ENCODE measurements at places on chromosomes 2 and 18. TPM values are rescaled to one million over a fixed set of nuclear protein-coding genes. Genes with fewer than 3 reads are reported as not detected.

DNA sequence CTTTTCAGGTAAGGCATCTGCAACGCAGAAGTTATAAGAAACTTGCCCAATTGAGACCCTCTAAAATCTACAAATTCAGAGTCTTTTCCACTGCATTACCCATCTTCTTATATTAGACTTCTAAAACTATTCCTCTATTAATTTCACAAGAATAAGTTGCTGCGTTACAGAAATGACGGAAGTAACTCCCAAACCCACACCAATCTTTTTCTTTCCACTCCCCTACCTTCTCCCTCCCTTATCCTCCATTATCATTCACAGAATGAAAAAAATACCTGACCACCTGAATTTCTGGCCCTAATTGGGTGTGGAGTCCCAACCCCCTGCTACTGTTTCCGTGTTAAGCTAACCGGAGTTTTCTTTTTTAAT, 689 bp downstream of the RPRD1A start:
- H3K27ac ChIP-seq: peak overlapping the region; percentile 81
- peak overlapping the region; percentile 90 for H3K4me3 ChIP-seq
- no peaks in the 10 kb centered on the region for H3K27me3 ChIP-seq
- H3K36me3 ChIP-seq: no peaks in the 10 kb centered on the region

NCK2 gene
- total RNA-seq: 68.8 TPM

KLHL41 gene
- total RNA-seq: 0.12 TPM

DNA sequence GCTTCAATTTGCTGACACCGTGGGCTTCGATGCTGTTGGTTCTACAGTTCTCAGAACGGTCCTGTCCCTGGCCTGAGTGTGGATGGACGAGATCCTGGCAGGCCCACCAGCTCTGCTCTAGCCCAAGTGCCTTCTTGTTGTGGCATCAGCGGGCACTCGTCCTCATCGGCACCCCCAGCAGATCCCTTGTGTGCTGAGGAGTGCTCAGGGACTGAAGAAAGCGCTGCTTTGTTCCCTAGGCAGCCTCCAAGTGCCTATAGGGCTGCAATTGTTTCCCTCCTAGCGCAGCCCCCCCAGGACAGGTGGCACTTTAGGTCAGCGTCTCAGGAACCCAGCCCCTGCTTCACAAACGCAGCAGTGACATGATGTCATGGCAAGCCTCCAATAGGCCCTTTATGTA, 217.7 kb downstream of the AGAP1 start:
- H3K4me1 ChIP-seq: peaks cover 43% of the 10 kb centered on the region
- H3K27ac ChIP-seq: no peak overlapping the region
- no peak overlapping the region for H3K4me3 ChIP-seq
- peaks cover 6% of the 10 kb centered on the region for H3K36me3 ChIP-seq

DNA sequence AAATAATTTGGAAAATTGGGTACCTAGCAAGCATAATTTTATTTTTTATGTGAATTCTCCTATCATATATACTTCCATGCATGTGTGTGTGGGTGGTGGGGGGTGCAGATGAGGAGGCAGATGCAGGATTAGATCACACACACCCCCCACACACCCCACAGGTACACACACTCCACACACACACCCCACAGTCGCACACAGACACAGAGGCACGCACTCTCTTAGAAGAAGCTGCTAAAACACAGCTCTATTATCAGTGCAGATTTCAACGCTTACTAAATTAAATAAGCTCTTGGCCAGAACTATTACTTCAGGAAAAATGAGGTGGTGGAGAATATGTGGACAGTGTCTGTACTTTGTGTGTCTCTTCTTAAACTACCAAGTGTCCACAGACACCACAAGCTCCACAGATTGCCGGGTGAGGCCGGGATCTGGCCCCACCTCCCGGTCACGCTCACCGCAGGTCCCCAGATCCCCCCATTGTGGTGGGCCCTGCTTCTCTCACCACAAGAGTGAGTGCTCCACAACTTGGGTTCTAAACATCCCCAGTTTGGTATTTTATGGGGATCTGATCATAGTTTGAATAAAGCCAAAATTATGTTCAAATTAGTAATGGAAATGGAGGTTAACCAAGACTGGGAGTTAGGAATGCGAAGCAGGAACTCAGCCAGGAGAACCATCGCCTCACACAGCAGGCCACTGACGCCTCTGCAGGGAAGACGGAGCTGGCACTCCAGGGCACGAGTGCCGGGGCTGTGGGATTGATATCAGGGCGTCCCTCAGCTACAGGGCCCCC, 102.1 kb downstream of the PXDN start:
- H3K27ac ChIP-seq: no peak overlapping the region
- no peaks in the 10 kb centered on the region for H3K27me3 ChIP-seq
- no peak for DNase-seq
- H3K4me1 ChIP-seq: peaks cover 5% of the 10 kb centered on the region

DNA sequence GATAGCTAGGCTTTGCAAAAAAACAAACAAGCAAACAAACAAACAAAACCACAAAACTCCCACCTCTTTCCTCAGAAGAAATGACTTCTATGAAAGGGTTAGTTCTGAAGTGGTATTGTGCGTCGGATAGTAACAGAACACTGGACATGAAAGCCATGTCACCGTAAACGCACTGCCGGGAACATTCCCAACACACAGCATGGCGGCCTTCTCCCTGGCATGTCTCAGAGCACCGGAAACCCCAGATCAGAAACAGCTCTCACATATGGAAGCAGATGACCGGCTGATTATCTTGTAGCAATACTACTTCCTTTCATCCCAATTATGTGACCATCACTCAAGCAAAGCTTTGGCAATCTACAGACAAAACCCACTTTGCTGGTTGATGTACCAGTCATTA, 197.8 kb upstream of the PXDN start:
- H3K4me3 ChIP-seq: no peak overlapping the region
- no peaks in the 10 kb centered on the region for H3K36me3 ChIP-seq
- no peak overlapping the region for H3K27ac ChIP-seq
- DNase-seq: no peak

GRCh38 chr18:44758861-44759631, 78.4 kb downstream of the SETBP1 start:
- no peak overlapping the region for H3K4me3 ChIP-seq
- no peaks in the 10 kb centered on the region for H3K27me3 ChIP-seq
- DNase-seq: no peak
- H3K36me3 ChIP-seq: no peaks in the 10 kb centered on the region

DNA sequence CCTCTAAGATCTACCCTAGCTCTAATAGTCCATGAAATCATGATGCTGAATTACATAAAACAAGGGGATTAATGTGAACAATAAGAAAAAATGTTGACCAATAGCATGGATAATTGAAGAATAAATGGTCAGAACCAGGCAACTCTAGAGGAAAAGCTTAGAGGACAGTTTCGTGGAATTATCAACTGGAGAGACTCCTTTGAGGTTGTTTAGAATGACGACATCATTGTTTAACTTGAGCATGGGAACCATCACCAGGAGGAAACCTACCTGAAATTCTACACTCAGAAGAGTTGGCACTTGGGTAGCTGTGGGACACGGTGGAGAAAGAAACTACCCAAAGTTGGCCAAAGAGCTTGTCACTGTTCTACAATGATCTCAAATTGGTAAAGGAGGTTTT, 179.2 kb upstream of the EPAS1 start:
- H3K4me1 ChIP-seq: peaks cover 30% of the 10 kb centered on the region
- H3K4me3 ChIP-seq: no peak overlapping the region
- no peak for DNase-seq
- no peaks in the 10 kb centered on the region for H3K27me3 ChIP-seq

- H3K4me3 ChIP-seq: no peak overlapping the region
- no peaks in the 10 kb centered on the region for H3K4me1 ChIP-seq
- DNase-seq: no peak
- H3K36me3 ChIP-seq: no peaks in the 10 kb centered on the region
Measured at GRCh38 chr2:142280831-142281230, 150.0 kb upstream of the LRP1B start.

POTEI gene
- not detected for total RNA-seq

- no peak for DNase-seq
- H3K27me3 ChIP-seq: no peaks in the 10 kb centered on the region
- no peaks in the 10 kb centered on the region for H3K4me1 ChIP-seq
- no peak overlapping the region for H3K27ac ChIP-seq
- peaks cover 10% of the 10 kb centered on the region for H3K36me3 ChIP-seq
Measured at GRCh38 chr18:21761471-21762115, 21.0 kb downstream of the MIB1 start.

- H3K4me1 ChIP-seq: peaks cover 14% of the 10 kb centered on the region
- H3K27ac ChIP-seq: peak overlapping the region; percentile 55
- H3K36me3 ChIP-seq: no peaks in the 10 kb centered on the region
- peak; percentile 55 for DNase-seq
Measured at GRCh38 chr18:32301976-32302743, 112.3 kb downstream of the MEP1B start.

GRCh38 chr2:10329880-10330699, 27.4 kb downstream of the HPCAL1 start:
- H3K36me3 ChIP-seq: peaks cover 32% of the 10 kb centered on the region
- peak overlapping the region; percentile 25 for H3K4me3 ChIP-seq
- H3K4me1 ChIP-seq: peaks cover 50% of the 10 kb centered on the region

GRCh38 chr2:8877894-8878293, 40.5 kb upstream of the KIDINS220 start:
- no peak overlapping the region for H3K27ac ChIP-seq
- no peak for DNase-seq
- peaks cover 16% of the 10 kb centered on the region for H3K36me3 ChIP-seq
- H3K27me3 ChIP-seq: no peaks in the 10 kb centered on the region
- no peak overlapping the region for H3K4me3 ChIP-seq

DNA sequence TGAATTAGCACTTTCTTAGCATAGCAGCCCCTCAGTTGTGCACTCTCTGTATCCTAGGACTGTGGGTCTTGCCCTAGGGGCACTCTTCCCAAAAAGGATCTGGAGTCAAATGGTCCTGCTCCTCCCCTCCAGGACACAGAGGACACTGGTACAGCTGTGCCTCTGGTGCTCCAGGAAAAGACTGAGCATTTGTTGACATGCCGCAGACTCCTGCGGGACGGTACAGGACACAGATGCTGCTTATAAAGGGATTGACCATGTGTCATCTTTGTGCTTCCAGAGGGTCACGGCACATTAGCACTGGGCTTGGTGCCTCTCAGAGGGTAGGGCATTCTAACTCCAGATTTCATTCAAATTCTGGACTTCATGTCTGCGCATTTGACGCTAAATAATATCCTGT, 110.5 kb downstream of the KLF7 start:
- H3K36me3 ChIP-seq: no peaks in the 10 kb centered on the region
- H3K27me3 ChIP-seq: no peaks in the 10 kb centered on the region
- no peak for DNase-seq
- no peaks in the 10 kb centered on the region for H3K4me1 ChIP-seq

AKAIN1 gene
- not detected for total RNA-seq

TLX2 gene
- total RNA-seq: 3.4 TPM

DNA sequence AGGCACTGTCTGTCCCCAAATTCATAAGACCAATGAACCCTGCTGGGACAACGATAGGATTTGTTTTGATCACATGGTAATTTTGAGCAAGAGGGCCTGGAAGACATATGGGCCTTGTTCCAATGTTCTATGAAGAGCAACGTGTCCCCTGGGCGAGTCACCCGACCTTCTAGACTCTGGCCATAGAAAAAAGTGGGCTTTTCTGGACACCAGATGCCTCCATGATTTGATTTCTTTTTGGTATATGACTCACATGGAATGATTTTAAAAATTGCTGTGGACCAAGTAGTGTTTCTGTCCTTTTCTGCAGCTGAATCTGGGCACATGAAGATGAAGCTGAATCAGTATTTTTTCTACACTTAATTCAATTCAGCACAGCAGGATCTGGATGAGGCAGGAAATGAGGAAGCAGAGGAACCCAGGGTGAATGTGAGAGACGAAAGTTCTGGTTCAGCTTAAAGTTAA, 104.9 kb downstream of the CDC42EP3 start:
- no peaks in the 10 kb centered on the region for H3K36me3 ChIP-seq
- H3K4me3 ChIP-seq: no peak overlapping the region
- peaks cover 39% of the 10 kb centered on the region for H3K4me1 ChIP-seq
- no peaks in the 10 kb centered on the region for H3K27me3 ChIP-seq
- H3K27ac ChIP-seq: no peak overlapping the region
- no peak for DNase-seq

DNA sequence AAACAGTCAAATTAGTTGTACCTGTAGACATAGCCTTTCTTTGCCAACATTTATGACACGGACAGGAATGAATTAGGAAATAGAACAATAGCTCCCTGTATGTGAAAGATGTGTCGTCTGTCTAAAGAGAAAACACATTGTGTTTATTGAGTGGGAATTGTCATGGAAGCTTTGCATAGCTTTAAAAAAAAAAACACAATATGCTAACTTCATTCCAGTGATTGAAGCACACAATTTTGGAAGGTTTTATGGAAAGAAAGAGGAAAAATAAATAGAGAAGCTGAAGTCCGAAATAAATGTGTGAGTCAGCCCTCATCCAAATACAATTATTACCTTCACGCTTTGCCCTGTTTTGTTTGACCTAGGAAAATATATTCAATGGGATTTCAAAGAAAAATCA, 1095.7 kb downstream of the TSN start:
- peak overlapping the region; percentile 85 for H3K27ac ChIP-seq
- H3K36me3 ChIP-seq: no peaks in the 10 kb centered on the region
- H3K27me3 ChIP-seq: no peaks in the 10 kb centered on the region
- H3K4me1 ChIP-seq: peaks cover 43% of the 10 kb centered on the region
- DNase-seq: peak; percentile 43

KCNE4 gene
- not detected for total RNA-seq

CFAP65 gene
- total RNA-seq: 0.18 TPM

GRCh38 chr2:169965495-169965894, 138.2 kb downstream of the UBR3 start:
- no peak overlapping the region for H3K27ac ChIP-seq
- no peaks in the 10 kb centered on the region for H3K27me3 ChIP-seq
- no peaks in the 10 kb centered on the region for H3K4me1 ChIP-seq
- peaks cover 16% of the 10 kb centered on the region for H3K36me3 ChIP-seq
- DNase-seq: no peak
- H3K4me3 ChIP-seq: no peak overlapping the region

GRCh38 chr18:42196651-42197050, 241.6 kb downstream of the PIK3C3 start:
- no peak overlapping the region for H3K4me3 ChIP-seq
- no peaks in the 10 kb centered on the region for H3K4me1 ChIP-seq
- H3K36me3 ChIP-seq: no peaks in the 10 kb centered on the region
- H3K27me3 ChIP-seq: no peaks in the 10 kb centered on the region
- H3K27ac ChIP-seq: no peak overlapping the region

LYG1 gene
- 0.58 TPM for total RNA-seq

DNA sequence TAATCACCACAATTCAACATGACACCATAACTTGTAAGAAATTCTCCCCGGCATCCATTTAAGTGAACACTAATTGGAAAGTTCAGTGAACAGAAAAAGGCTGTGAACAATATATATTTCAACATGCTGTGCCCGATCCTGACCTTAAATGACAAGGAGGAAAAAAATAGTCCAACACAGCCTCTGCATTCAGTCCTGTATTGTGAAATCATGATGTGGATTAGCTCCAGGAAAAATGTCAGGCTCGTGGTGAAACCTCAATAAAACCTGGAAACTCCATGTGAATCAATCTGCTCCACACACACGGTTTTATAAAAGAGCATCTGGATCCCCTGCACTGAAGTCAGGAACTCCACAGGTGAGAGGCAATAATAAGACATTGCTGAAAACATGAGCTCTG, 145.4 kb upstream of the SPOPL start:
- no peak for DNase-seq
- no peaks in the 10 kb centered on the region for H3K36me3 ChIP-seq
- no peaks in the 10 kb centered on the region for H3K4me1 ChIP-seq
- no peak overlapping the region for H3K27ac ChIP-seq
- H3K27me3 ChIP-seq: no peaks in the 10 kb centered on the region

GRCh38 chr2:68569604-68570003, 73.8 kb upstream of the PROKR1 start:
- peak; percentile 40 for DNase-seq
- H3K27me3 ChIP-seq: no peaks in the 10 kb centered on the region
- H3K36me3 ChIP-seq: no peaks in the 10 kb centered on the region
- no peak overlapping the region for H3K27ac ChIP-seq
- H3K4me1 ChIP-seq: peaks cover 39% of the 10 kb centered on the region
- H3K4me3 ChIP-seq: no peak overlapping the region

All from PC-3 (cell line).